ENCODE measurements at places on chromosomes 2 and 18.

DNA sequence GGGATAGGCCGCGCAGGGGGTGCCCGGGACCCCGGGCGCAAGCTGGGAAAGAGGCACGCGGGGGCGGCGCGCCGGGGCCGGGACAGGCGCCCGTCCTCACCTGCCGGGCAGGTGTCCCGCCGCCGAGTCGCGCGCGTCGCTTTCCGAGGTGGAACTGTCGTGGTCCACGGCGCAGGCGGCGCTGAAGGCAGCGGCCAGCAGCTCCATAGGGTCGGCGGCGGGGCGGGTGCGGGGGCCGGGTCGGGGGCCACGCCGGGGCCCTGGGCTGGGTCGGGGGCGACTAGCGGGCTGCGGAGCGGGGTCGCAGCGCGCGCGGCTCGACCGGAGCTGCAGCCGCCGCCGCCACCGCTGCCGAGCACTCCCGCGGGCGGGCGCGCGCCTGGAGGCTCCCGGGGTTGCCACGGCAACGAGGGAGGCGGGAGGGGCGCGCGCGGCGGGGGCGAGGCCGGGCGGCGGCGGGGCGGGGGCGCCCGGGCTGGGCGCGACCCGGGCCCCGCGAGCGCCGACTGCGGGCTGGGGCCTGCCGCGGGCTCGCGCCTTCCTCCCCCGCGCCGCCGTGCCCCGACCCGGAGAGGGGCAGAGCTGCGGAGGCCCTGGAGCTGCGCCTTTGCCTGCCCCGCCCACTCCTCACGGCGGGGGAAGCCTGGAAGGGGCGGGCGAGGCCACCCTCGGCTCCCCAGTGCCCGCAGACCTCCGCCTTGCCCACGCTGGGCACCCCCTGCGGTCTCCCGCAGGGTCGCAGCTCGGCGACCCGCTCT, 57.9 kb downstream of the SNORC start:
- no peak for DNase-seq

DNA sequence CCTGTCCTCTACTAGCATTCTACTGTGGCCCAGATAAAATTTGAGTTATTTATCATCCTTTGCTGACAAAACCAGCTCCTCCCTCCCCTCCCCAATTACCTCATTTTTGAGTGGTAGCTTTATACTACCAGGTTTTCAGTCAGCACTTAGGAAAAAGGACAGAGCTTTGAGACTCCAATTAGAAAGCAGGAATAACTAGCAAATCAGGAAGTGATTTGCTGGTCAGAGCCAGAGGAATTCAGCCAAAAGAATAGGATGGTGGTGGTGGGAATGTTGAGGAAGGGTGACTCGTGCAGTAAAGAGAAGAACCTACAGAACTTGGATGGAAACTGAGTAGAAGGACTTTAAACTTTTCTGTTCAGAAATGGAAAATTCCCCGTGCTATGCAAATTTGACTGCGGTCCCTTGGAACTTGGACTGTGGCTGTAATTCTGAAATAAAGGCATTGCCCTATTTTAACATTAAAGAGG, 3.7 kb downstream of the MYL12B start:
- DNase-seq, result no peak

GRCh38 chr2:119160361-119160990, 1.9 kb upstream of the C1QL2 start:
- DNase-seq, result no peak

- DNase-seq, result no peak
Observed at GRCh38 chr2:9533663-9534062, 22.0 kb downstream of the ADAM17 start.

GRCh38 chr2:120904830-120905234, 169.2 kb downstream of the GLI2 start:
- DNase-seq, result no peak

GRCh38 chr18:59279193-59279592, 5.9 kb upstream of the RAX start:
- DNase-seq, result no peak

DNA sequence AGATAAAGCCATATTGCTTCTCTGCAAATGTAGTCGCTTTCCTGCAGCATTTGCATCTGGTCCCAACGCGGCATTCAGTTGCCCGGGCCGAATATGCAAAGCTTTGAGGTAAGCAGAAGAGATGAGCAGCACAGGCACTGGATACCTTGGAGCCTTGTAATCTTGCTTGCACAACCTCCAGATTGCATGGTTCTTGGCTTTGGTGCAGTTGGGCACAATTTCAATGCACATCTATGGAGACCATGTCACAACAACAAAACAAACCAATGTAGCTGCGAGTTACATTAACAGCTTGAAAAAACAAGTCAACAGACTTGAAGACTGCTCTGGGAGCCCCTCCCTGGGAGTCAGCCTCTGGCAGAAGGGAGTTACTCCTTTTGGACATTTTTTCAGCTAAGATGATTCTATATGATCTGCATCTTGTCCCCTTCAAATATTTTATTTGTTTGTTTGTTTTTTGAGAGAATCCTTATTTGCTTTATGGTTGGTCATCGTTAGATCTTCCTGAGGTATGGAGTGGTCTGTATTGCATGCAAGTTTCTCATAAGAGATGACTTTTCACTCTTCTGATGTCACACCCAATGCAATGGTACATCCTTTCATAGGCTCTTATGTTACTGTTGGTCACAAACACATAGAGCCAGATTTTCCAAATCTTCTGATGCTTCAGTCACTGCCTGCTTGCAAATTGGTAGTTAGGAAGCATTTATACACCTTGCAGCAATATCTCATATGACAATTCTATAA, 113.5 kb downstream of the EFEMP1 start:
- DNase-seq, result no peak

- DNase-seq, result no peak
Observed at GRCh38 chr18:51044928-51045585, 15.0 kb downstream of the SMAD4 start.

GRCh38 chr2:191220671-191221070, 24.5 kb upstream of the MYO1B start:
- no peak for DNase-seq

- no peak for DNase-seq
Observed at GRCh38 chr2:8514796-8515758, 166.8 kb upstream of the ID2 start.

DNA sequence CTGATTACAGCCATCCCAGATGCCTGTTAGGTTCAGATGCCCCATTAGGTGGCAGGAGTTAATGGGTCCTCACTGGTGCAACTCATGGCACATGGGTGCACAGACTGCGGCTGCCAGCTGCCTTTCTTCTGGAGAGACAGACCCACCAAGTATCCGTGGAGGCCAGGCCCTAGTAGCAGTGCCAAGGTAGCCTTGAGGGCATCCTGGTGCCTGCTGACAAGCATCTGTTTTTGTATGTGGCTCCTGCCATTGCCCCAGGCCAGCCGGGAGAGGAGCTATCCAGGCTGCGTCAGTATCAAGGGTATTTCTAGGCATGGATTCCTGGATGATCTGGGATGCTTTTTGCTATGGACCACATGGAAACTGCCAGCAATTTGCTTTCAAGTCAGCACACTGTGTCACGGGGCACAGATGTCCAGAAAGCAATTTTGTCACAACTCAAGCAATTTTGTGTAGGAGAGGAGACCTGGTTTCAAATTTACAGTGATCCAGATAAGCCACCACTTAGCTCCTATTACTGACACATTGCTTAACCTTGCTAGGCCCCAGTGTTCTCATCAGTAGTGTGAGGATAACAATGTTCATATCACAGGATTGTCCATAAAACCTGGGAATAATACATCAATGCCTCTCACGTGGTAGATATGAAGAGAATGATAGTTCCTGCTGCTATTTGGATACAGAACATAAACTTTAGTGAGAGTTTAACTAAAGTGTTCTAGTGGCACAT, 815.1 kb upstream of the RAB6C start:
- DNase-seq, result no peak

DNA sequence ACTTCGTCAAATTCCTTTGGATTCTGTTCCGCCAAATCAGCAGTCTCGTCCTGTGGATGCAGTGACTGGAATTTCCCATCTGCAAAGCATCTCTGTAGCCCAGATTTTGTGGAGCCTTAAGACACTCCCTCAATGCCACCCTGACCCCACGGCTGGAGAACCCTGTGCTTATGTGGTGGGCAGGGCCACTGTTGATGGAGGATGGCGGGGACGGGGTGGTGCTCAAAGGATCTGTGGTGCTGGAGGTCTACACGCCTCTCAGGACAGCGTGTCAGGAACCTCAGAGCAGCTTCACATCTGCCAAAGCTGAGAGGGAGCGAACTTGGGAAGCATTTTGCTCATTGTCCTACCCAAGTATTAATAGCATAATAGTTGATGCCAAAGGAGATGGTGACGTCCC, 200.1 kb downstream of the MGAT5 start:
- no peak for DNase-seq

GRCh38 chr2:109214651-109215371, 85.8 kb downstream of the SH3RF3 start:
- DNase-seq, result no peak

Measured in CMK (cell line).